ENCODE measurements at places on chromosomes 13 and 19. TPM values are rescaled to one million over a fixed set of nuclear protein-coding genes. Genes with fewer than 3 reads are reported as not detected.

The APOC1 gene
- polyA plus RNA-seq: 2.8 TPM

The ZNF625 gene
- polyA plus RNA-seq: 0.62 TPM

The KANK3 gene
- polyA plus RNA-seq: 0.93 TPM

The CGB2 gene
- not detected for polyA plus RNA-seq

The RASGRP4 gene
- 3.8 TPM for polyA plus RNA-seq

The SYNGR4 gene
- 0.72 TPM for polyA plus RNA-seq
